ENCODE measurements at places on chromosomes 4 and X. TPM values are rescaled to one million over a fixed set of nuclear protein-coding genes. Genes with fewer than 3 reads are reported as not detected.

DNA sequence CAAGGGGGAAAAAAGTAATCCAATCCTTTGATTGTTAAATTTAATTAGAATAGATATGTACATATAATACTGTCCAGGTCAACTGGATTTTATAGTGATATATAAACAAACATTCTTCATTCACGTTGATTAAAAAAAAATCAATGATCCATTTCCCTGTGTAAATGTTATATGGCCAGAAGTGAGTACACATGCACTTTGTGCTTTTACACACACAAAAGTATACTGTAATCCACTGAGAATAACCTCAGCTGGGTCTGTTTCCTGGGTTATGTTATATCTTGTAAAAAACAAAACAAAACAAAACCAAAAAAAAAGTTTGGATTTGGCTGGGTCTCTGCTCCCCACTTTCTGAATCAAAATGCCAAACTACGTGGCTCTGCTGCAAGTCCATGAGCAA, 51.7 kb downstream of the WFS1 start:
- DNase-seq = no peak

DNA sequence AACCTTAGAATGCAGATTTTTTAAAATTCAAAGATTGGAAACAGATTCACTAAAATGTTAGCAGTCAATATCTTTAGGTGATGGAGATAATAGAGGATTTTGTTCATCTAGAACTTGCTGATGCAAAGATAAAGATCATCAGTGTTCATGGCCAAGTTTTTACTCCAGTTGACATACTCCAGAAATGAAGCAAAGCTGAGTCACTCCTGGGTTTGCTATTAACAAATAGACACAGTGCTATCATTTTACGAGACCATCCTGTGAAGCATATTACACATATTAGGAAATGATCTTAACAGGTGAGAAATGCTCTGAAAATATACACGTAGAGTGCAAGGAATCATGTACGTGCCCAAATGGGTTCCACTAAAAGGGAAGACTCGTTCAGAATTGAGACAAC, 170.6 kb upstream of the FAM9B start:
- DNase-seq = no peak

DNA sequence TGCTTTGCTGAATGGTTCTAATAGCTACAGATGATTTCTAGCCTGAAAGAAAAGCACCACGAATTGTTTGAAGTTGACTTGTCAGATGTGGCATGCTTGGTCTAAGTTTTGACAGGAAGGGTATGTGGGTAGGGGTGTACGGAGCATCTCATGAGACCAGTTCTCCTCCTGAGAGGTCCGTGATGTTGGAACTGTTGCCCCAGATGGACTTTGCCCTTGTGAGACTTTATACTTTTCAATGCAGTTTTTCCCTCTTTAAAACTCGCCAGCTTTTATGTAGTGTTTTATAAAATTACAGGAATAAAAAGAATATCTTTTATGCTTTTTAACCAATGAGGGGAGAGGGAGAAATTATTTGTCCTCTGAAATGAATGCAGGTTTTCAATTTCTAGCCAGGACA, 16.6 kb upstream of the XG start:
- DNase-seq = no peak

DNA sequence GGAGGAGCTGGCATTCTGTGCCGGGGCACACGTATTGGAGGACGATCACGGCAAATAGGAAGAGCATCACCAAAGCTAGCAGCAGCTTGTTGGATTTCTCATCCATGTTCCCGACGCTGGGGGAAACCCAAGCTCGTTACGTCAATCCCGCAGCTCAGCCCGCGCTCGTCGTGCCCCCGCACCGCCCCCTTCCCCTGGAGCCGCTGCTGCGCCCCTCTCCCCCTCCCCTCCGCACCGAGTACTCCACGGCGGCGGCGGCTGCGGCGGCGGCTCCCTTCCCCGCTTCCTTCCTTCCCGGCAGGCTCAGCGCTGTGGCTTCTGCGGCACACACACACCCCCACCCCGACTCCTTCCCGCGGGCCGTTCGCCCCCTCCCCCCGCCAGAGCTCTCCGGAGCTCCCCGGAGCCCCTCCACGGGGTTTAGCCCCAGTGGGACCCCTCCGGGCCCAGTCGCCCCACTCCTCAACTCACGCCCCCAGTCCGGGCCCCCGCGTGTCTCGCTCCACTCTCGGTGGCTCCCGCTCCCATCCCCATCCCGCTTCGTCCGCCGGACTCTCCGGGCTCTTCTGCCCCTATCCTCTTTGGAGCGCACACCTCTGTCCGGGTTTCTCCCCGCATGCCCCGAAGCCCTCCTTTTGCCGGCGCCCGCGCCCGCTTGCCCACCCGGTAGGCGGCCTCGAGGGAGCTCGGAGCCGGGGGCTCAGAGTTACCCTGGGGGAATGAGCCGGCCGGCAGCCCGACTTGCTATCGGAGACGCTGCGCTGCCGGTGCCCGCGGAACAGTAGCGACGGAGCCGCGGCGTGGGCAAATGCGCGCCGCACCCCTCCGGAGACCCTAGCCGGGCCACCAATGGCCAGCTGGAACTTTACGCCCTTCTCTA, 978 bp downstream of the HS6ST2 start:
- DNase-seq = no peak

CYBB gene
- polyA plus RNA-seq = 0.02 TPM

Measured in AG04450 (cell line).